Amniotic stem cell (primary cell): ENCODE measurements at places on chromosomes 6 and 20.

GRCh38 chr6:56357616-56358373 is 110.4 kb upstream of the COL21A1 start:
- no peak for DNase-seq

DNA sequence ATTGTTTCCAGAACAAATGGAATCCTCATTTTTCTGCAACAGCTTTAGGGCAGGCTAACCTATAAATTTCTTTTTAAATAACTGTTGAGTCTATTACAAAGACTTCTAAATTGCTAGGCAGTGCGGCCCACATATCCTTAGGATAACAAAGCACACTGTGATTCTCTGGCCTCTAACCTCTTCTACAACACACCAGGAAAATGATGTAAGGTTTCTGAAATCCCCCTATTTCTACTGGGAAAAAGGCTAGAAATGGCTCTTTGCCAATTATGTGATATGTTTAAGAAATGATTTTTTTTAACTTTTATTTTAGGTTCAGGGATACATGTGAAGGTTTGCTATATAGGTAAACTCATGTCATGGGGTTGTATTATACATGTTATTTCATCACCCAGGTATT is 17.3 kb upstream of the NT5E start:
- no peak for DNase-seq

- DNase-seq = no peak
These were observed 21.3 kb downstream of the SPATA2 start for GRCh38 chr20:49894073-49894470.

GRCh38 chr6:2545383-2546038 is 205.2 kb downstream of the MYLK4 start:
- DNase-seq = no peak

GRCh38 chr6:38508894-38509293 is 130.8 kb downstream of the BTBD9 start:
- DNase-seq = no peak

- DNase-seq = no peak
These were observed 9.7 kb upstream of the CD40 start for GRCh38 chr20:46108435-46108841.

GRCh38 chr6:41625442-41625841 is 12.8 kb upstream of the MDFI start:
- DNase-seq = no peak

DNA sequence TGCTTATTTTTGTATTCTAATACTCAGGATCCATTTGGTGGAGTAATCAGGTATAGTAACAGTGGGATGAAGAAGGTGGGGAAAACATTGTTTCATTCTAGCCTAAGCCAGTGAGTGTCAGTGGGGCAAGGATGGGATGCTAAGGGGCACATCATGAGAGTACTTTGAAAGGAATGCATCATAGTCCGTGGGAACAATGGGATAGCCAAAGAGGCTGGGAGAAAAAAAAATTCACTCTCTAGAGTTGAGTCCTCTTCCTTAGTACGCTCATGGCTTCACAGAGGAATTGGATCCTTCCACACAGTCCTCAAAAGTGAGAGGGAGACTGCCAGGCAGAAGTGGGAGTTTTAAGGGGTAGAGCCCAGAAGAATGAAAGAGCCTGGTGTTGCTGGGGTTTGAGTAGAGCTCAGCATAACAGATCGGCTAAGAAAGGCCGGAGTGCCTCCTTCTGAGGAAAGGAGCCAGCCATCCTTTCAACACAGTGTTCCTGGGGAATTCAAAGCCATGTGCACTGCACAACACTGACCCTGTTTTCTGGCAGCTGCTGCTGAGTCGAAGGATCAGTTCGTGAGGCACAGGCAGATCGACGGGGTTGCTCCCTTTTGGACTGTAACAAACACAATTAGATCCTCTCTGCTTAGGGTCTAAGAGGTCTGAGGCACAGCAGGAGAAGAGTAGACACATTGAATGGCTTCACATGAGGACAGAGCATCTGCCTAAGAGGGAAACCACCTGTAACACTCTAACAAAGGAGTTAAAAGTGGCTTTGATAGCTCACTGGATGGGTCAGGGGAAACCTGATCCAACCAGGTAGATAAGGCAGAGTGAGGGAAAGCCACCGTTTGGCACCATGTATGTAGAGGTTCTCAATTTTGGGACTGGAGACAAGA is 61.2 kb downstream of the ELOVL5 start:
- DNase-seq = no peak

GRCh38 chr20:32482442-32483261 is 102.5 kb downstream of the NOL4L start:
- DNase-seq = no peak

- no peak for DNase-seq
These were observed 647.7 kb upstream of the NRSN1 start for GRCh38 chr6:23478312-23478711.

GRCh38 chr20:45857882-45858216 is 435 bp downstream of the ZSWIM3 start:
- no peak for DNase-seq
